Activated T-cell treated with anti-CD3 and anti-CD28 coated beads, Interleukin-2, amount 50 U/mL, for 72 hours (primary cell): ENCODE measurements at places on chromosomes 2 and 18.

DNA sequence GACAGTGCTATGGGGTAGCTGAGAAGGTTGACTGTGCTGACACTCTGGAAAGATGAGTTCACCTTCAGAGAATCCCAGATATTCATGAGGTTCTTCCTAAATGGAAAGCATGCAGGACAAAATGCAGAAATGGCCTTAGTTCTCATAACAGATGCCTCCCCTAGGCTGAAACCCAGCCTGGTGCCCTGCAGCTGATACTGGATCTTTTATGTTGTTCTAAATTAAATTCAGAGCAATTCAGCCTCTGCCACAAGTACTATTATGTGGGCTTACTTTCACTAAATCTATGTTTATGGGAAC is 172.0 kb upstream of the SERPINE2 start:
- no peak for DNase-seq

GRCh38 chr2:22520369-22521288 is 864.4 kb upstream of the KLHL29 start:
- DNase-seq: no peak

GRCh38 chr2:241890524-241891235 is 21.2 kb downstream of the RTP5 start:
- no peak for DNase-seq

GRCh38 chr2:136233298-136233697 is 115.3 kb upstream of the CXCR4 start:
- DNase-seq: no peak

GRCh38 chr2:205361272-205361671 is 321.0 kb upstream of the NRP2 start:
- DNase-seq: no peak

DNA sequence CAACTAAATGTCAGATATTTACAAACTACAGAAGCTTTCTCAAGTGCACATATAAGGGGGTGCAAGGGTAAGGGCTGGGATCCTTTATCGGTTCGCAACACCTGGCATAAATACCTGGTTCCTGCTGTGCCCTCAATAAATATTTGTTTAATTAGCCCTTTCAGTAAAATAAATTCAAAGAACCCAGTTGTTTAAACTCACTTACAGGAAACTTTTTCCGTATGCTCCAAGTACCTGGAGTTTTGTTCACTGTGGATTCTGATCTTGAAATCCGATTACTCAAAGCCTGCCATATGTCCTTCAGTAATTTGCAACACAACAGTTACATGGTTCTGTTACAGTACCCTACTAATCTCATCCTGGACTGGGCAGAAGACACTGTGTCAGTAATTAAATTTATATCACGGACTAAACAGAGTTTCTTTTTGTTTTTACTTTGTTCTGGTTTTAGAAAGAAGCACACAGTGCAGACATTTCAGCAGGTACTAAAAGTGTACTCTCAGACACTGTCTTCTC is 36.9 kb downstream of the TBC1D8 start:
- no peak for DNase-seq

DNA sequence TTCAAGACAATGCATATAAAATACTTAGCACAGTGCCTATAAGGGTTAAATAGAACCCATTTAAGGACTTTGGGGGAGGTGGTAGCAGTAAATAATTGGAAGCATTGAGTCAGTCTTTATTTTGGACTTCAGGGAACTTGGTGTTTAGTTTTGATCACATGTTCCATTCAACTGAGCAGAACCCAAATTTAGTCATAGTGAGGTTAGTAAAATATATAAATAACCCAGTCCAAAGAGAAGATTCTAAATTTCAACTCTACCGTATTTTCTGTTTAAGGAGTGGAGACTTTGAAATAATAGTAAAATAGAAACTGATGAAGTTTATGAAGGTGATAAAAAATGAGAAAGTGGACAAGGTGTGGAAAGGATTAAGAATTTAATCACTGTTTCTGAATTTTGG is 19.7 kb downstream of the TWSG1 start:
- no peak for DNase-seq

- DNase-seq: no peak
Measured at GRCh38 chr2:241178961-241179360, 9.5 kb upstream of the ANO7 start.
